NCI-H2029 (cell line): ENCODE measurements at places on chromosomes 16 and 17.

DNA sequence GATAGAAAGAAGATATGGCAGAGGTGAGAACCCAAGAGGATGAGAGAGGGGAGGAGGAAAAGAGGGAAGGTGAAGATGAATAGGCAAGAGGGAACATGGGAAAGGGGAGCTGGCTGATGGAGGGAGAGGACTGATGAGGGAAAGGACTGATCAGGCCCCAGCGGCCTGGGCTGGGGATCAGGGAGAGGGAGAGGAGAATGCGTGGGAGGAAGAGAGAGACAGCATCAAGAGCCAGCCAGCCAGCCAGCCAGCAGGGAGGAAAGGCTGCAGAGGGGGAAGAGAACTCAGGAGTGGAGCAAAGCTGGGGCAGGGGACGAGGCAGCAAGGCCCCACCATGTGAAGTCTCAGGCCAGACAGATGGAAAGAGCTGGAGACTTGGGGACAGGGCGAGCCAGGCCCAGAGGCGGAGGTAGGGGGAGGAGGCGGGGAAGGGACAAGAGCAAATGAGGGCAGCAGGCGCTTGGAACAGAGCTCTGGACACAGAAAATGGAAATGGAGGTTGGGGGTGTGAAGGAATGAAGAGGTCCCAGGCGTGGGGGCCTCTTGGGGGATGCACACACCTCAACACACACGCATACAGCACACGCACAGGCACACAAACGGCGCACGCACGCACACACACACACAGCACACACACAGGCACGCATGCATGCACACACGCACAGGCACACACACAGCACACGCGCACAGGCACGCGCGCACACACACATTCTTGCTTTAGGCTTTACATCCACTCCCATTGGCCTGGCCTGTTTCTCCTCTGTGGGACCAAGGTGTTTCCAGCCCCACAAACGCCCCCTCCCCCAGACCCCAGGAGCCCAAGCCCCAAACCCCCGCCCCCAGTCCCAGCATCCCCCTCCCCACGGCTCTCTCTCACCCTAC, 12.3 kb downstream of the DLG4 start:
- DNase-seq, result no peak

GRCh38 chr16:84266451-84266850, 26.6 kb upstream of the KCNG4 start:
- DNase-seq, result no peak

DNA sequence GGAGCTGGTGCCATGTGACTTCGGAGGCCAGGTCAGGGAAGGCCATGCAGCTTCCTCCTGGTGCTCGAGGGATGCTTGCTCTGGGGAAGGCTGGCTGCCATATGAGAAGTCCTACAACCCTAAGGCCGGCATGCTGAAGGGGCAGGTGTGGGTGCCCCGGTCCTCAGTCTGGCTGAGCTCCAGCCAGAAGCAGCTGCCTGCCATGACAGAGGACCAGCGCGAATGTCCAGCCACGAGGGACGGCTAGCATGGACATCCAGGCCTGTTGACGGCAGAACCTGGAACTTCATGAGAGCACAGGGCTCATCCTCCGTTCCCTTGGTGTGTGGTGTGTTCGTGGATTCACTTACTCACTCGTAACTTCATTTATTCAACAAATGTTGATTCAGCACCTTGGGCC, 140.6 kb downstream of the IRF8 start:
- DNase-seq, result no peak

DNA sequence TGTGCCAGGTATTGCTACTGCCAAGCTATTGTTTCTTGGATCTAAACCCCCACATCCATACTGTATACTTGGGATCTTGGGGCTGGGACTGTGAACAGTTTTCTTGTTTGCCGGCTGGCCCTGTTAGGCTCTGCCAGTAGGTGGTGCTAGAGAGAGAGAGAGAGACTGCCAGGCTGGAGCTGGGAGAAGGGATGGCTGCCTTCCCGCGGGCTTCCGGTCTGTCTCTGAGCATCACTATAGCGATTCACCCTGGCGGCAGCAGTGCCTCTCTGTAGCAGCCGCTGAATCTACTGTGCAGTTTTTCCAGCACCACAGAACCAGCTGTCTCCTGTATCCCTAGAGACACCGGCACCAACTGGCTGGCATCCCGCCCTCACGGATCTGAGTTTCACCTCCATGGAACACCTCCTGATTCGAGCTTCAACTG, 201.2 kb downstream of the UTP18 start:
- DNase-seq, result peak; percentile 61

GRCh38 chr17:21283482-21284318, 811 bp upstream of the MAP2K3 start:
- no peak for DNase-seq

DNA sequence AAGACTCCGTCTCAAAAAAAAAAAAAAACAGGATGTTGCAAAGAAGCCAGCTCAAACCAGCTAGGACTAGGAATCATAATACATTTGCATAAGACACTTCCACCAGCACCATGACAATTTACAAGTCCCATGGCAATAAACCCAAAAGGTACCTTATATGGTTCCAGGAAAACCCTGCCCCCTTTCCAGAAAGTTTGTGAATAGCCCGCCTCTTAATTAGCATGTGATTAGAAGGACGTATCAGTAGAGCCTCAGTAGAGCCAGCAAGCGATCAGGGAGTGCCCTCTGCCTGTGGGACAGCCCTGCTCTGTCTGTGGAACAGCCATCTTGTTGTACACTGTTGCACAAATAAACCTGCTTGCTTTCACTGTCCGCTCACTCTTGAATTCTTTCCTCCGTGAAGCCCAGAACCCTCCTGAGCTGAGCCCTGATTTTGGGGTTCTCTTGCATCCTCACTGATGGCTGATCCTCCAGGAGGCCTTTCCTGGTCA, 14.0 kb downstream of the NUPR1 start:
- no peak for DNase-seq

GRCh38 chr16:58836427-58836826, 102.3 kb upstream of the GOT2 start:
- DNase-seq, result no peak

DNA sequence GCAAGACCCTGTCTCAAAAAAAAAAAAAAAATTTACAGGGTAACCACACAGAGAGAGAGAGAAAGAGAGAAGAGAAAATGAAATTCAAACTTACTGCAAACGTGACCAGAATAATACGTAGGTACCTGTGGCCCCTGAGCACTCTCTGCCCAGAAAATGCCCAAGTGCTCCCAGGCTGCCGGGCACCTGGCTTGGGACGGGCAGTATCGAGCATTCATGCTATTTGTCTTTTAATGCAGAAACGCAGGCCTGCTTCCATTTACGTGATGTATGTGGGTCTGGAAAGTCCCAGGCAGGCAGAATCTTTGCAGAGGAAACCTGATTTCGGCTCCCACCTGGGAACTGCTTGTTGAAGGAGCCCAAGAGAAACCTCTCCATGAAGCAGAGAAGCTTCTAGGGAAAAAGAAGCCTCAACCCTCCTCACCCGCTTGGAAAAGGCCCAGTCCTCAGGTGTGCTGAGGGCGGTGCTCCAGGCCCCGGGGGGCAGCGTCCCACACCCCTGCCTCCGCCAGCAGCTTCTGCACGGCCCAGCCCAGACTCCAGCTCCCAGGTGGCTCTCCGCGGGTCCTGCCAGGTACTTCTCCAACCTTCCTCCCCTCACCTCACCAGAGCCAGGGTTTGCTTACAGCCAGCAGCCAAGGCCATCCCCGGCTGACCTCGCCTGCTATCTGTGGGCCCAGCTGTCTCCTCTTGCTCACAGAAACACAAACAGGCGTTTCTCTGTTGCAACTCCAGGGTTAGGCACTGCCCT, 14.0 kb downstream of the RPH3AL start:
- DNase-seq, result peak; percentile 32

DNA sequence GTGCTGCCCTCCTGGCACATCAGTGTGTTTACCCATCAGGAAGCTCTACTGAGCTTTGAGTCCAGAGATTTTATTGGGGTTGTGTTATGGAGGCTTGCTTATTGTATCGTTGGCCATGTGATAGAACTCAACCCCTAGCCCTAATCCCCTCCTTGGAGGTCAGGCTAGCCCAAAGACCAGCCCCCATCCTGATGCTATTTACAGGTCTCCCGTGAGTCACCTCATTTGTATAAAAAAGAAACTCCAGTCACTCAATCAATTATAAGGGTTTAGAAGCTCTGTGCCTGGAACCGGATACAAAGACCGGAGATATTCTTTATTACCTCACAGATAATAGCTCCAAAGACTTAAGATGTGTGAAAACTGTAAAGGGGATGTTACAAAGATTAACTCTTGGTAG, 405.9 kb downstream of the CNTNAP4 start:
- no peak for DNase-seq

DNA sequence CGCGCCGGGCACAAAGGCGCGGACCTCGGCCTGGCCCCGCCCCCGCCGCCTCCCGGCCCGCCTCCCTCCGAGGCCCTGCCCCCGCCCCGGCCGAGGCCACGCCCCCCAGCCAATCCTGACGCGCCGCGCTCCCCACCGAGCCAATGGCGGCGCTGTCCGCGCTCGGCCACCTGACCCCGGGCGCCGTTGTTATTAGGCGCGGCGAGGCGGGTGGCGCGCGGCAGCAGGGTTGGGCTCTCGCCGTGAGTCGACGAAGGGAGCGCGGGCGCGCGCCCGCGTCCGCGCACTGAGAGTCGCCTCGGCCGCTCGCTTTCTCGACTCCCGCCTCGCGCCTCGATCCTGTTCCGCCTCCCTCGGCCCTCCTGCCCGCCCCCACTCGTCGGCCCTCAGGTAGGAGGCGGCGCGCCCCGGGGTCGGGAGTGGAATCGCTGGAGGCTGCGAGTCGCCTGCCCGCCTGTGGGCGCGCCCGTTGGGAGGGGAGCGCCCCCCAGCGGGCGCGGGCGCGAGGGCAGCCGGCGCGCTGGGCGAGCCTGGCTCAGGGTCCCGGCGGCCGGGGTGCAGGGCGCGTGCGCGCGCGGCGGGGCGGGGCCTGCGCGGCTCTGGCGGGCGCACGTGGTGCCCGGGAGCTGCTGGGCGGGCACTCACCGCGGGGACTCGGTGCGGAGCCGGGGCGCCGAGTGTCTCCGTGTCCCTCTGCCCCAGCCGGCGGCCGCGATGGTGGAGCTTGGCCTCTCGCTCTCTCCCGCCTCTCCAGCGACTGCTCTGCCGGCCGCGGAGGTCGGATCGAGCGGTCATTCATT, 405 bp upstream of the CBLN1 start:
- DNase-seq, result peak; percentile 77

GRCh38 chr17:79463421-79464317, 147.2 kb downstream of the RBFOX3 start:
- DNase-seq, result no peak

GRCh38 chr16:56915336-56916119, 16.4 kb upstream of the HERPUD1 start:
- DNase-seq, result no peak

- DNase-seq, result no peak
These were observed 579 bp upstream of the KRTAP9-6 start for GRCh38 chr17:41264599-41264998.

GRCh38 chr16:21713549-21714368, 50.0 kb downstream of the OTOA start:
- DNase-seq, result no peak

GRCh38 chr16:69763599-69763942, 1.4 kb downstream of the WWP2 start:
- DNase-seq, result no peak

GRCh38 chr16:66539623-66540469, 10.1 kb downstream of the TK2 start:
- peak; percentile 24 for DNase-seq

DNA sequence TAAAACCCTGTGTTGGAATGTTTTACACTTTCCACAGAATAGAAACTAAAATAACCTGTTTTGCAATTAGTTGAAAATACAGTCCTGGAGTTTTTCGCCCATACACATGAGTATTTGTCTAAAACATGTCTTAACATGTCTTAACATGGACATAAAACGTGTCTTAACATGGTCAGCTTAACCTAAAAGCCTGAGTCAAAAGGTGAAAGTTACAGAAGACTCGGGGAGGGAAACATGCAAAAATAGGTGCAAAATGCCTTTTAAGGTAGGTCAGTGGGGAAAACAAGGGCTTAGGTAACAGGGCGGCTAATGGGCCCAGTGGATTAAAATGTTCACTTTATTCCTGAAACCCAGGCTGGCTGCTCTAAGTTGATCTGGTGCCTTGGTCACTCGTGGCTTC, 56.1 kb upstream of the RBL2 start:
- DNase-seq, result no peak

GRCh38 chr17:10295728-10296343, 77.0 kb downstream of the MYH13 start:
- no peak for DNase-seq

DNA sequence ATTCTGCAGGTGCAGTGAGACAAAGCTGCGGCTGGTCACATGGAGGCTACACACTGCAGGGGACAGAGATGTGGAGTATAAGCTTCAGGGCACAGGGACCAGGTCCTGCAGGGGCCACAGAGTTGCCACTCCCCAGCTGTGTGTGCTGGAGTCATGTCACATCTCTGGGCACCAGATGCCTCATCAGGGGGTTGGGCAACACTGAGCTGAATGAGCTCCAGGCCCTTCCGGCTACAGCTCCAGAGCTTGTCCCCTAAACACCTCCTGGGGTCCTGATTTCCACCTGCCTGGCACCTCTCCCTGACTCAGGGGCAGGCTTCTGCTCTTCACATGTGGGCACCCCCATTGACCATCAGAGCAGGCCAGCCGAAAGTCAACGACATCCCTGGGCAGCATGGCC, 32.5 kb downstream of the SPHK1 start:
- no peak for DNase-seq

DNA sequence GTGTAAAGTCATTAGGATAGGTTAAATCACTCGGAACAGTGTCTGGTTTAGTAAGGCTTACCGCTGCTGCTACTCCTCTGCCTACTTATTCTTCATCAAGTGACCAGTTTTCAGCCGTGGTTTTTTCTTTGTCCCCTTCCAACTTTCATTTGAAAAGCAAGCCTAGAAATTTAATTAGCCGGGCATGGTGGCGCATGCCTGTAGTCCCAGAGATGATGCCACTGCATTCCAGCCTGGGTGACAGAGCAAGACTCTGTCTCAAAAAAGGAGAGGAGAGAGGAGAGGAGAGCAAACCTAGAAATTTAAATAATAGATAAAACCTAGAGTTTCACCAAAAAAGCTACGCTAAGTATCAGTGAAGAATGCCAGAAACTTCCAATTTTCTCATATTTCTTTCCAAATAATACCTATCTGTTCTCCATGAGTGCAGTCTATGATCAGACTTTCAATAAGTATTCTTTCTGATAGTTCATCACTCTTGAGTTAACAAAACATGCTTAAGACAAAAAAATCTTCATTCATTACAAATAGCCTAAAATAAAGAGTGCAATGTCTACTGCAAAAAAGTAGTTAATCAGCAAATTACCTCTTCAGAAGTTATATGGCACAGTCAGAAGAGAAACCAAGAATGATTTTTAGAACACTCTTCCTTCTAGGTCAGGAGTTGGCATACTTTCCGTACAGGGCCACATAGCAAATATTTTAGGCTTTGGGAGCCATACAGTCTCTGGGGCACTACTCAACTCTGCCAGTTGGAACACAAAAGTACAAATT, 15.1 kb downstream of the ANKFY1 start:
- DNase-seq, result no peak
